Right kidney (tissue), 9 donors: ENCODE measurements at places on chromosomes 2 and 18.

DNA sequence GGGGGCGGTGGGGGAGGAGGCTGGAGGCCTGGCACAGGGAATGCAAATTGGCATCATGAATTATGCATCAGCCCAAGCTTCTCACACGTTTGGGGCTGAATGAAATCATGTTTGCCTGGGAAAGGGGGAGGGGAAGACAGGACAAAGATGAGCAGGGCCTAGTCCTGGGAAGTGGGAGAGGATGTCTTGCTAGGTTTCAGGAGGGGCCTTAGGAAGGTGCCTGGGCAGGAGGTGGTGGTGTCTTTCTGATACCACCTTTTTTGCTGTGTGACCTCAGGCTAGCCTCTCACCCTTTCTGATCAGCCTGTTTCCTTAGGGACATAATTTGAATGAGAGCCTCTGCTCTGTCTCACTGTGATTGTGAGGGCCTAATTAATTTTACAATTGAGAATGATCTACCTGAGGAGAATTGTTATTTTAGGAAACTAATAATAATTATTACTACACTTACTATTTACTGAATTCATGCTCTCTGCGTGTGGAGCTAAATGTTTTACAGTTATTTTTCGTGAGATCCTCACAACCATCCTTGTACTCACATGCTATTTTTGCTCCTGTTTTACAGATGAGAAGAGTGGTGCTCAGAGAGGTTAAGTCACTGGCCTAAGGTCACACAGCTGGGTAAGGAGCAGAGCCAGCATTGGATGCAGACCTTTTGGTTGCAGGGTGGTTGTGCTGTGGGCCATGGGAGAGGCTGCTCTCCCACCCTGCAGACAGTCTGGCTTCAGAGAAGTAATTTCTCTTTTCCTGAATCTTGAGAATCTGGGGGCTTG is 39.6 kb downstream of the INHBB start:
- DNase-seq: no peak

DNA sequence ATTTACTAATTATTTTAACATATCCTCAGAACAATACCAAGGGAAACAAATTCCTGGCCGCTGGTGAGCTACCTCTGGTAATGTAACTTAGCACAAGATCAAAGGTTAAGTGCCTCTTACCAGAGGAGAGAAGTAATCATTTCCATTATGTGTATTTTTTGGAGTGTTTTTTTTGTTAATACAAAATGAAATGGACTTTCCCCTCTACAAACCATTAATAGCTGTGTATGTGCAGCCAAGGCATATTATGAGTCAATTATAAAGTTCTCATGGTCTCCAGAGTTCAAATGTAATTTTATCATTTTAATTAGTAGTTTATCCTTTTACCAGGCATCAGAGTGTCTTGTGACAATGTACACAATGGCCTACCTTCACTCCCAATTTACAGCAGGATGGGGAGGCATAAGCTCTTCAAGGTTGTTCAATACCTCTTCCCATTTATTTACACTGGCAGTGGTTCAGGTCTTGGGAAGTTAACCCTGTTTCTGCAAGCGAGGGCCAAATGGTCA is 242.2 kb downstream of the TGIF1 start:
- DNase-seq: no peak

DNA sequence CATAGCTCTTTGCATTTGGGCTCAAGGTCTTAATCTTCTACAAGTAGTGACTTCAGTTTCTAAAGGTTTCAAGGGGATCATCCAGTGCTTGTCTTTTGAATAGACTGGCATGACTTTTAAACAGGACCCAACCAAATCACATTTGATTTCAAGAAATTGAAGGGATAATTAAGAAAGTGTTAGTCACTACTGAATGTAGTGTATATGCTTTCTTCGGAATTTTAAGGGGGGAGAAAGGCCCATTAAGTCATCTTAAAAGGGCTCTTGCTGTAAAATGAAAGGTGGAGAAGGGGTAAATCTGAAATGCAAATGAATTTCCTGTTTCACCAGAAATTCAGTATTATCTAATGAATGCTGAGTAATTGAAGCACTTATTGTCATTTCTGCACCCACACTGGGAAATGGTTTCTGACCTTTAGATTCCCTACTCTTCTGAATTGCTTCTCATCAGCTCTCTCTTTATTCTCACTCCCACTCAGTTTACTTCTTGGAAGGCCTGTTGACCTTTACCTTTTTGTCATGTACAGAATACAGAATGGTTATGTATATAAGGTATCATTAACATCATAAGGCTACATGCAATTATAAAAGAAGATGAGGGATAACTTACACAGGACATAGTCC is 241.4 kb downstream of the SLC8A1 start:
- no peak for DNase-seq

GRCh38 chr2:16320716-16321115 is 344.9 kb downstream of the CYRIA start:
- DNase-seq: no peak

DNA sequence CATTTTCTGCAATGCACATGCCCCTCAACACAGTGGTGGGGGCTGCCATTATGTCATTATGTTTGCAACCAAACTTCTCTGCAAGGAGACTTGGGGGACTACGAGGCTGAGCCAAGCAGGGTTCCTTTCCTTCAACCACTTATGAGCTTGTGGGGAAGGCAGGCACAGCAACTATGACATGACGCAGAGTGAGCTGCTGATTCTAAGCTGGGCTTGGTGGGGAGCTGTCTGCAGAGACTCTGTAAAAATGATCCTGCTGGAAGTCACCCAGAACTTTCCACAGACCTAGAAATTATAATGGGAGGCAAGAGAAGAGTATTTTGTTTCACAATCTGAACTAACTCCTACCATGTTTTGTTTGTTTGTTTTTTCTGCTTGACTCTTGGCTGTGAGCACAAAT is 55.6 kb downstream of the INPP5D start:
- no peak for DNase-seq

DNA sequence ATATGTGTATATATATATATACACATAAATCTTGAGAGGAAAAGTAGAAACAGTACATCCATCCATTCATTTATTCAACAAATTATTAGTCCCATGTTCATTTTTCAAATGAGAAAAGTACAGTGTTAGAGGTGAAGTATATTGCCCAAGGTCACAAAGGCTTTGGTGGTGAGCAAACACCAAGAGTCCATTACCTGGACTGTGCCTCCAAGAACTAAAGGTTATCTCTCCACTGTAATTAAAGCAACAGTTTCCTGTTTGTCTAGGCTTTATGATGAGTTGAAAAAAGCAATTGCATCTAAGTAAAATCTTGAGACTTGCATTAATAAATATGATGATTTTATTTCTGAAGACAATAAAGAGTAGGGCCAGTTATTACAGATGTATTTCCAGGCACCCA is 44.7 kb upstream of the EPB41L3 start:
- no peak for DNase-seq

DNA sequence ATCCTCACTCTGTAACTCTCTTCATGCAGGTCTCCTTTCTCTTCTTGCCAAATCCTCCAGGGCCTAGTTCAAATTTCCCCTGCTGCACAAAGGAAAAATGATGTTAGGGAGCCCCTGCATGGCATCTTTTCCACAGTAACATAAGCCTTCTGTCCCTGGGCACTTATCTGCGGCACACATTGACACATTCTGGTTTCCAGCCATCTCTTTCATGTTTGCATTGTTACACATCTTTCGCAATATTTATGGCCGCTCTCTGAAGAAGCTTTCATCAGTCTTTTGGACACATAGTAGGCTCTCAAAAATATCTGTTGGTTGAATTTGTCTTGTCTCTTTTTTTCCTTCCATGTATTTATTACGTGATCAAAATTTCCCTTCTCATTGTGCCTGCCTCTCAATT is 1806.1 kb upstream of the PIK3C3 start:
- DNase-seq: no peak

GRCh38 chr2:150228936-150229335 is 258.5 kb downstream of the RND3 start:
- DNase-seq: no peak

DNA sequence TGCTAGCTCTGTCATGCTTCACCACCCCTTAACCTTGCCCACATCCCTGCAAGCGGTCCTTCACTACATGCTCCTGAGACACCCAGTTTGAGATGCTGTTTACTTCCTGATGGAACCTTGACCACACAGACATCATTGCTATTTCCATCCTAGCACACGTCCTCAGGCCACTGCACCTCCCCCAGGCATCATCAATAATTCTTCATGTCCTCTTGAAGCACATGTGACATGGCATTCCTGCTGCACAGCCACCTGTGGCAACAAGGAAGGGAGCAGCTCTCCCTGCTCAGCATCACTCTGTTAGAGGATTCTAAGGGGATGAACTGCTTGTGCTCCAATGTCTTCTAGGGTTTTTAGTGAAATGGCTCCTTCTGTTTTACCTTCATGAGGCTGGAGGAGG is 26.1 kb upstream of the ST3GAL5 start:
- no peak for DNase-seq

- no peak for DNase-seq
Observed at GRCh38 chr2:223996391-223996790, 39.1 kb downstream of the MRPL44 start.

DNA sequence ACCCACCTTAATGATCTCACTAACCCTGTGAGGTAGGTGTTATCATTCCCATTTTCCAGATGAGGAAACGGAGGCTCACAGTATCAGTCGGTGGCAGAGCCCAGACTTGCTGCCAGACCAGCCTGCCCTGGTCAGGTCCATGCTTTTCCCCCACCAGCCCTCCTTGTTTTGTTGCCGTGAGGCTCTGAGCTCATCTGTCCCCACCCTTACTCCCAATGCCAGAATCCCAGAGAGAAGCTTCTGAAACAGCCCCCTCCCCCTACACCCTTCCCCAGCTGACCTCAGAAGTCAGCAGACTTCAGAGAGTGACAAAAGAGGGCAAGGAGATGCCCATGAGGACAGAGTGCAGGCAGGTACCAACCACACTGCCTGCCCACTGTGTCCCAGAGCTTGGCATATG is 20.8 kb upstream of the TNS1 start:
- DNase-seq: no peak

- peak; percentile 64 for DNase-seq
Observed at GRCh38 chr2:43348908-43349661, 122.7 kb upstream of the ZFP36L2 start.

- no peak for DNase-seq
Observed at GRCh38 chr2:98334439-98335078, 11.7 kb upstream of the CNGA3 start.

DNA sequence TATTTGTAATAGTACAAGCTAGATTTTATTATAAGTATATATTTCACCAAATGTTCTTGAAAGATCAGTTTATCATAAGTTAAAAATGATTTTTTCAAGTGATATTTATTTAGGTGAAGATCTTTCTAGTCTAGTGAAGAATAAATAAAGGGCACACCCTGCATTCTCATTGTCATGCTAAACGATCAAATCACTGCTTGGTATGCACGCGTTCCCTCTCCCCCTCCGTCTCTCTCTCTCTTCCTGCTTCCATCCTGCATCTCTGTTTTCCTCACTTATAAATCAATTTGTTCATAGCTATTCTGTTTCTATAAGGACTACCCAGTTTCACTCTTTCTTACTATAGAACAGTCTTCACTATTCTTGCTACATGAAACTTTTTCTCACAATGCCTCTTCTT is 1067.4 kb downstream of the LRP1B start:
- no peak for DNase-seq

- no peak for DNase-seq
Observed at GRCh38 chr2:67851016-67851415, 211.8 kb downstream of the C1D start.

DNA sequence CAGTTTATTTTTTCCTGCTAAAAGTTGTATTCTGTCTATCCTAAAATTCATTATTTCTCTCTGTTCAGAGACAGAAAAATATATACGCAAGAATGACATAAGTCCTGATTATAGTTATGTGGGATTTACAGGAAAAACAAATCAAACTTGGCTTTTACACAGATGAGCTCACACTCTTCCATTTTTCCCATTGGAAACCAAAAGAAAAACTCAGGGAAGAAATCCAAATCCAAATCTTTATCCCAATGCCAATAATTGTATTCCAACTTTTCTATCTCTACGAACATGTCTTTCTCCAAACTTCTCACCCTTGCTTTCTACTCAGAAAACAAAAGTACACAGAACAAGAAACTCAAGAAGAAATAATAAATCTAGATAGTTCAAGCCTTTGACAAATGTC is 249.1 kb upstream of the TMEFF2 start:
- no peak for DNase-seq

DNA sequence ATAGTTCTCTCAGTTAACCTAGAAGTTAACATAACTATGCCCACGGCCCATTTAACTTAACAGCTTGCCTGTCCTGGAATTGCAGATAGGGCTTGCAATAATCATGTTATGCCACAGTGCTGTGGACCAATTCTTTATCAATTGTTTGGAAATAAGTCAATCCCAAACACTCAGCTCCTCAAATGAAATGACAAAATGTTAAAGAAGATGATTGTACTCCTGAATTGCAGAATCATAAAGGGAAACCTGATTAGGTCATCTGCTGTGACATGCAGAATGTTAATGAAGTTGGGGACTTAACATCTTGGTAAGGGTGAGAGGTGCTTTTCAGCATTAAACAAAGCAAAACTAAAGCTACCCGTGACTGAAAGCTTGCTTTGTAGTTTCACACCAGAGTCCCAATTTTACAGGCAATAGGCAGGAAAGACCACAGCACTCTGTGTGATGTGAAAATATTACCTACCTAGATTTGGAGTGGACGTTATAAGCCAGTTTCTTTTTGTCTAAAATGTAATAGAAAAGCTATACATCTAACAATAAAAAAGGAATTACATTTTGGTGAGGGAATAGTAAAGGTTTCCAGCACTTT is 364.0 kb downstream of the GPD2 start:
- no peak for DNase-seq

DNA sequence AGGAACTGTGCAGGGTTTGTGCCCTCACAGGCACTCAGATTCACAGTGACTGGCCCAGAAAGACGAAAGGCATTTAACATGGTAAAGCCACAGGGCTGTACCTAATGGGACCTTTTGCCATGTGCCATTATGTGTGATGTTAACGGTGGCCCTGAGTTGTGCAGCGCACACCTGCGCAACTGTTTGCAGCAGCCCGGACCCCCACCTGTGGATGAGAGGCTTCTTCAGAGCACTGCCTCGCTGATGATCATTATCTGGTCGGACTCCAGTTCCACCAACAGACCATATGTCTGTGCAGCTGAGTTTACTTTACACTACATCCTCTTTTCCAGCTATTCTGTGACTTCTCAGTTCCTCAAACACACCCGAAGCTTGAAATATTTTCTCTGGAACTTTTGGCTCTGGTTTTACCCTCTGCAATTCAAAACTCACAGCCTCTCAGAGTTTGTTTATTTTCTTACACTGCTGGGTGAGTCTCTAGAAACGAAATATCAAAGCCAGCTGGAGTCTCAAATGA is 35.6 kb upstream of the UBE2F start:
- DNase-seq: no peak
